HCT116 (cell line): ENCODE measurements at places on chromosomes 12 and 14. TPM values are rescaled to one million over a fixed set of nuclear protein-coding genes. Genes with fewer than 3 reads are reported as not detected.

DNA sequence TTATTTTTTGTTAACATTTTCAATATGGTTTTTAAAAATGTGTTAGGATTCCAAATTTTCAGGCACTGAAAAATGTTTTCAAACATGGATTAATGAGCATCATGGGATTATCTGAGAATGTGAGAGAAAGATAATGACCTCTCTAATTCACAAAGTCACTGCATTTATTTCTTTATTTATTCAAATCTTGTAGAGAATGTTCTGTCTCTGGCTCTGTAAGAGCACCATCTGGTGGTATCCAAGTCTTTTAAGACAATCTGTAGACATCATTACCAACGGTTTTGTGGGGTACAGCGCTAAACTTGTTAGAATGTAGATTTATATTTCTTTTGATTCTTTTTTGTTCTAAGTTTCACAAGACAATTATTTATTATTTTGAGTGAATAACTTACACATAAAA lies 956.0 kb upstream of the NOVA1 start:
- H3K36me3 ChIP-seq, result no peaks in the 10 kb centered on the region
- no peaks in the 10 kb centered on the region for H3K4me1 ChIP-seq
- no peak for DNase-seq
- H3K27me3 ChIP-seq, result no peaks in the 10 kb centered on the region
- H3K27ac ChIP-seq, result no peak overlapping the region

- DNase-seq, result peak; percentile 95
- peak overlapping the region; percentile 100 for H3K27ac ChIP-seq
- peaks cover 99% of the 10 kb centered on the region for H3K4me1 ChIP-seq
- 0 out of 2 replicates have a peak, but pooled peaks cover 15% of the 10 kb centered on the region for H3K36me3 ChIP-seq
- H3K27me3 ChIP-seq, result no peaks in the 10 kb centered on the region
Measured at GRCh38 chr12:6370994-6371754, 4.2 kb downstream of the SCNN1A start.

DNA sequence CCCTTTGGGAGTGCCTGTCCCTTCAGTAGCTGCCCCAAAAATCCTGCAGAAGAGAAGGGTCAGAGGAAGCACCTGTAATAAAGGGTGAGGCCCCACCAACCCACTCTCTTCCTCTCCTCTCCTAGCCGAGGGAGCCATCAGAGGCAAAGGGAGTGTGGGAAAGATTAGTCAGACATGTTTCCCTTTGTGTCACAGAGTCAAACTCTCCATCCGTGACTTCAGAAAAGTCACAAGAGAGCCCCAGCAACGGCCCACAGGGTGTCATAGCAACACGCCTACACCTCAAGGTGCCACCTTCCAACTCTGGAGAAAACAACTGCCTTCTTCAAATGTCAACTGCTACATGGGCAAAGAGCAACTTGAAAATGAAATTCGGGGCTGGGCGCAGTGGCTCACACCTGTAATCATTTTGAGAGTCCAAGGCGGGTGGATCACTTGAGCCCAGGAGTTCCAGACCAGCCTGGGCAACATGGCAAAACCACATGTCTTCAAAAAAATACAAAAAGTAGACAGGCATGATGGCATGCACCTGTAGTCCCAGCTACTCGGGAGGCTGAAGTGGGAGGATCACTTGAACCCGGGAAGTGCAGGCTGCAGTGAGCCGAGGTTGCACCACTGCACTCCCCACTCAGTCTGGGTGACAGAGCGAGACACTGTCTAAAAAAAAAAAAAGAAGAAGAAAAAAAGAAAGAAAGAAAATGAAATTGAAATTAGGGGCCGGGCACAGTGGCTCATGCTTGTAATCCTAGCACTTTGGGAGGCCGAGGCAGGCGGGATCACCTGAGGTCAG lies 17.7 kb upstream of the CD27 start:
- H3K36me3 ChIP-seq, result no peaks in the 10 kb centered on the region
- peaks cover 21% of the 10 kb centered on the region for H3K4me1 ChIP-seq
- DNase-seq, result no peak
- H3K27ac ChIP-seq, result no peak overlapping the region

- no peak overlapping the region for H3K4me3 ChIP-seq
- H3K27ac ChIP-seq, result no peak overlapping the region
- no peaks in the 10 kb centered on the region for H3K27me3 ChIP-seq
Measured at GRCh38 chr12:92398565-92399309, 253.1 kb upstream of the BTG1 start.

DNA sequence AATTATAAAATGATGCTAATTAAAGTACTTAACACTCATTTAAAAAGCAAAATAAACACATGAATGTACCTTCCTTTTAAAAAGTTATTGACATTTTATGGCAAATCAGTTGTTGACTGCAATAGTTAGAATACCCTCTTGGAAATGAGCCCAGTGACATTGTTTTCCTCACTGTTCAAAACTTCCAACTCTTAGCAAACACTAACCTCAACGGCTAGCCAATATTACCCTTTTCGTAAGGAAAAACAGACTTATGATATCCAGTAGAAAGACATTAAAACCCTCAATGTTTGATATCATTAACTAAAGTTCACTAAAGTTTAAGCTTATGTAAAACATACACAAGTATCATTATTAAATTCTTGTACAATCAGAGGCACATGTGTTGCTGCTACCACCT lies 83.6 kb downstream of the EPS8 start:
- no peaks in the 10 kb centered on the region for H3K27me3 ChIP-seq
- H3K27ac ChIP-seq, result no peak overlapping the region
- no peak for DNase-seq
- H3K36me3 ChIP-seq, result no peaks in the 10 kb centered on the region
- peaks cover 64% of the 10 kb centered on the region for H3K4me1 ChIP-seq

DNA sequence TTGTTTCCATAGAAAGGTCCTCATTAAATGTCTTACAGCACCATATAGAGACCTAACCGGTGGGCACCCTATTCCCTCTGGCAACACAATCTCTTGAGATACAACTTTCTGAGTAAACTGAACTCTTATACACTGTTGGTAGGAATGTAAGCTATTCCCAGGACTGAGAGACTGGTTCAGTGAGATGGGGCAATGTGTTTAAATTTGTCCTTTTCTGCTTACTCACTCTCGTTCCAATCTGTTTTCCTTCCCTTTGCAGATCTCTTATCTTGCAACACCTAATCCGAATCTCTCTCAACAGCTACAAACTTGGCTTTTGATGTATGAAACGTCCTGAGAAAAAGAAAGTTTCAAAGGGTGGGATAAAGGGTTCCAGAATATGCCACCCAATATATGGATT lies 26.1 kb upstream of the ETV6 start:
- DNase-seq, result no peak

GRCh38 chr12:5294274-5295070 lies 137.4 kb upstream of the NTF3 start:
- H3K27ac ChIP-seq, result no peak overlapping the region
- H3K27me3 ChIP-seq, result no peaks in the 10 kb centered on the region
- DNase-seq, result no peak
- H3K4me3 ChIP-seq, result no peak overlapping the region

The AMHR2 gene
- not detected for total RNA-seq

The TAS2R31 gene
- total RNA-seq, result 1.7 TPM

The NEUROD4 gene
- not detected for total RNA-seq

The KANSL2 gene
- 41.6 TPM for total RNA-seq

The CLMN gene
- total RNA-seq, result 33.4 TPM

The BHLHE41 gene
- 4.7 TPM for total RNA-seq

The CNIH1 gene
- 149 TPM for total RNA-seq

The SPIC gene
- not detected for total RNA-seq

The SLC35E3 gene
- 4.9 TPM for total RNA-seq
